ENCODE measurements at places on chromosomes 16 and 17.

GRCh38 chr17:40443196-40443987 is at the start of gene IGFBP4:
TSS of gene IGFBP4 (plus strand) at chr17:40443450. CDS start at chr17:40443736, 286 bp downstream.
- no peak for DNase-seq

DNA sequence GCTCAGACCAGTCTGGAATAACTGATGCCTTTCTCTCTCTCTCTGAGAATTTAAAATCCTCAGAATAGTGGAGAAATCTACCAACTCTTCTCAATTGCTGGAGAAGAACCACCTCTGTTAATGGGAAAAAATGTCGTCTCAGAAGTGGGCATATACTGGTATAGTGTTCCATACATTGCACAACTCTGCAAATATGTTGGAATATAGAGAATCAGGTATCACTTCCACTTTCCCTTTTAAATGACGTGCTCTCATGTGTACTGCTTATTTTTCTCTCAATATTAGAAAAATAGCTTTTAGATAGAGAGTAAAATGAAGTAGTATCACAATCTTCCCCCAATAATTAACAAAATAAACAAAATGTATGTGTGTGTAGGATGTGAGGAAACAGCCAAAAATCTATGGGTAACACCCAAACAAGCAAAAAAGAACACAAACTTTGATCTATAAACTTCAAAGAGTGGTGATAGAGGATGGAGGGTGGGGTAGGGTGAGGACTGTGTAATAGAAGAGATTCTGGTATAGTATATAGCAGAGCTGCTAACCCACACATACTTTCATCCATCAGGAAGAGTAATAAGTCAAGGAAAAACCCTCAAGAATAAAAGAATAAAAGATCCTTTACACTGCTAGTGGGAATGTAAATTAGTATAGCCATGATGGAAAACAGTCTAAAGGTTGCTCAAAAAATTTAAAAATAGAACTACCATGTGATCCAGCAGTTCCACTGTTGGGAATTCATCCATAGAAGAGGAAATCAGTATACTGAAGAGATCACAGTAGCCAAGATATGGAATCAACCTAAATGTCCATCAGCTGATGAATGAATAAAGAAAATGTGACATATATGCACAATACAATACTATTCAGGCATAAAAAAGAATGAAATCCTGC is 46.9 kb downstream of the NFATC3 start:
- no peak for DNase-seq

- DNase-seq, result no peak
Measured at GRCh38 chr17:68441070-68441770, 16.1 kb downstream of the WIPI1 start.

- no peak for DNase-seq
Measured at GRCh38 chr16:77531752-77532151, 96.9 kb upstream of the ADAMTS18 start.

GRCh38 chr17:30920683-30921543 is 832 bp upstream of the ADAP2 start:
- no peak for DNase-seq
